ENCODE measurements at places on chromosomes 7 and 10.

GRCh38 chr7:66597461-66597860 lies 31.2 kb upstream of the KCTD7 start:
- DNase-seq: no peak

- DNase-seq: no peak
Observed at GRCh38 chr7:41881331-41882130, 178.6 kb upstream of the INHBA start.

DNA sequence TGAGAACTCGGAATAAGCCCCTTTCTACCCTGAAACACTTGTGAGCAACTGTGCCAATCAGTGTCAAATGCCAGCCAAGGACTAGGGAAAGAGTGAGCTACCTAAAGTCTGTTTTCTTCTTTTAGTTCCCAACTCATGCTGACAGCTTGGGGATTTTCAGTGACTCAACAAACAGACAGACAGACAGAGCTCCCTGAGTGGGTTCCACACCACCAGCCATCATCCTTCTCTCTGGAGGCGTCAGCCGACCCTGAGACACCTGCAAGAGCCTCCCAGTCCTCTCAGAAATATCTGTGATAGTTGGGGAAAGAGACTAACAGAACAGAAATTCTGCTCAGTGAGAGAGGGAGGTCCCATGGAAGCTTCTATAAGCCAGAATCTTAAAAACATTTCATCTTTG lies 49.5 kb downstream of the GATA3 start:
- no peak for DNase-seq

DNA sequence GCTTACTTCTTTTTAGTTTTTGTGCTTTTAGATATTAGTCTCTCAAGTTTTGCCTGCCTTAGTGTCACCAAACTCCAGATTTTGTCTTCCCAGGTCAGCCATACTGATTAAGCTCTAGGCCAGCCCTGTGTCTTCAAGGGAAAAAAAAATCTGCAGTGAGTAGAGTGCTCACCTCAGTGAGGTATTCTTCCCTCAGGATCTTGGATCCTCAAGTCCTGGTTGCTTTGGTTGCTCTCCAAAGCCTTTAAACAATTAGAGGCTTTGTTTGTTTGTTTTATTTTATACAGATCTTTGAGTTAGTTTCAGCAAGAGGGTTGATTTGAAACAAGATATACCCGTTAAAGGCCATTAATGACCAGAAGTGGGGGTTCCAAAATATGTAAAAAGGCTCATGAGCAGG lies 165.2 kb downstream of the GPR158 start:
- DNase-seq: no peak

- DNase-seq: no peak
Observed at GRCh38 chr10:79237454-79238157, 109.7 kb upstream of the PPIF start.

DNA sequence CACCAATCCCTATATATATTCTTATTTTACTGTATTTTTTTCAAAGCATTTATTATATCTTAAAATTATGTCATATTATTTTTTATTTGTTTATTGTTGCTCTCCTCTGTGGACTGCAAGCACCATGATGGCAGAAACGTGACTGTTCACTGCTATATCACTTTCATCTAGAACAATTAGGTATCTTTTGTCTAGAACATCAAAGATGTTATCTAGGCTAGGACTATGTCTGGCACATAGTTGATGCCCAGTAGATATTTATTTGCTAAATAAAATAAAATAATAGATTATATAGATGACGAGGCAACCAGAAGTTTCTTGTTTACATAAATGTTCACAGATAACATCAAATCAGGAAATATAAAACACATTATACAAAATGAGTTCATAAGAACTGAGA lies 12.4 kb upstream of the GPR158 start:
- no peak for DNase-seq

DNA sequence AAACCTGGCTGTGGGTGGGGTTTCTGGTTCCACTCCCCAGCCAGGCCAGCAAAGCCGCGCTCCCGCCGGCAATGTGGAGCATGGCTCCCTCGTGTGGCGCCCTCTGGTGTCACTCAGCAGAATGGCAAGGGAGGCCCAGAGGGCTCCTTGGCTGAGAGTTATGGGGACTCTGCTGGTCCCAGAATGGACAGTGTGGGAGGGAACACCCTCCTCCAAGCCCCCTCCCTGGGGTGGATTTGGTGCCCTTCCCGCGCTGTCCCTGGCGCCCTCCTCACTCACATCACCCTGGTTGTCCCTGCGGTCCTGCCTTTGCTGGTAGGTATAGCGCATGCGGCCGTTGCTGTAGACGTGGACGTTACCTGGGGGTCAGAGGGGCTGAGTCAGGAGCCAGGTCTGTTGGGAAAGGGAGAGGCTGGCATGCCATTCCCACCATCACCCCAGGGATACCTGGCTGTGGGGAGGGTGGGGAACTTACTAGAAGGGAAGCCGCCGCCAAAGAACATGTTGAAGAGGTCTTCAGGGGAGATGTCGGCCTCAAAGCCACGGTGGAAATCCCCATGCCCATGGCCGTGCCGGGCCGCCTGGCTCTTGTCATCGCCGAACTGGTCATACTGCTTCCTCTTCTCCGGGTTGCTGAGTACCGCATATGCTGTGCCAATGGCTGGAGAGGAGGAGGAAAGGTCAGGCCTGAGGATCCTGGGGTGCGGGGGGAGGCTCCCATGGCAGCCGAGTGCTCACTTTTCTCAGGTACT lies 14.0 kb downstream of the DNAJB12 start:
- DNase-seq: no peak

DNA sequence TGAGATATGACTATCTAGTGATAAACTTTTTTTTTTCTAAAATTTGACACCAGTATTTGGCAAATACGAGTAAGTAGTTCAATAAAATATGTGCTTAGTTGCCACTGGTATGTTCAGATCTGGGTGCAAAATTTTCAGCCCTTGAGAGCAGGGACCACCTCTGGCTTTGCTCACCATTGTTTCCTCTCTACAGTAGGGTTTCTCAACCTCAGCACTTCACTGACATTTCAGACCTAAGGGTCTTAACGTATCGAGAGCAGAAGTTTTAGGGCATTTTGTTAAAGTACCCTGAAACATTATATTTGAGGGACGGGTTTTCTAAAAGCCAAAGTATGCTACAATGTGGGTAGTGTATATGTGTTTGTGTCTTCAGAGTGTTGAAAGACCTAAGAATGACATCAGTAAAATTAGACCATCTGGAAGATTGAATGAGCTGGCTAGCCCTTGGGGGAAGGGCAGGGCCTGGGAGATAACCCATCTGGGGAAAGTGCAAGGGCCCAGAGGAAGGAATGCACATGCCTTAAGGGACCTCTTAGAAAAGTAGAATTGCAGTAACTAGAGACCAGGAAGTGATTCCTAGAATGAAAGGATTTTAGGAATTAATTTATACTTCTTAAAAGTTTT lies 11.8 kb downstream of the BZW2 start:
- DNase-seq: no peak

DNA sequence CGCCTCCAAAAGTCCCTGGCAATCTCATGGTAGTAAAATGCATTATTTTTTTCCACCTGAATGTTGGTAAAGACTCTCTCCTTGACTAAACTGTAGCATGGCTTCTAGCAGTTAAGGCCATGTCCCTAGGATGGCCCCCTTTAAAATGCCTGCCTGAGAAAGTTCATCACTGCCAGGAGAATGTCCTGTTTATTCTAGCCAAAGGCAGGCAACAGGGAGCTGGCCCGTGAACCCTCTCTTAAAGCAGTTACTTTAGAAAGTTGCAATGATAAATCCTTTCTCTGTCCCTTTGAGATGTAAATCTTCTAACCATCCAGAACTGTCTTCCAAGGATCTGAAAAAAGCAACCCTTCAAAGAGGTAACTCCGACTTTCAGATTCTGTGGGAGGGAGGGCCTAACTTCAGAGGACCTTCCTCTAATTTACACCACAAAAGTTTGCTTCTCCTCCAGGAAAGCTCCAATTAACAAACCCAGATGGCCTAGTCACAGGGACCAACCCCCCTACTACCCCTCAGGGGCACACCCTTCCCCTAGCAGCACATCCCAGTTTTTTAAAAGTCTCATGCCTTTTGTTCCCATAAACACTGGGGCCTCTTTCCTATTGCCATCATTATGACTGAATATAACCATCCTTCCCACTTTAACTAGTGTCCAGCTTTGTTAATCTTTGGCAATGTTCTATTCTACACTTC lies 5.5 kb downstream of the DNTT start:
- no peak for DNase-seq

DNA sequence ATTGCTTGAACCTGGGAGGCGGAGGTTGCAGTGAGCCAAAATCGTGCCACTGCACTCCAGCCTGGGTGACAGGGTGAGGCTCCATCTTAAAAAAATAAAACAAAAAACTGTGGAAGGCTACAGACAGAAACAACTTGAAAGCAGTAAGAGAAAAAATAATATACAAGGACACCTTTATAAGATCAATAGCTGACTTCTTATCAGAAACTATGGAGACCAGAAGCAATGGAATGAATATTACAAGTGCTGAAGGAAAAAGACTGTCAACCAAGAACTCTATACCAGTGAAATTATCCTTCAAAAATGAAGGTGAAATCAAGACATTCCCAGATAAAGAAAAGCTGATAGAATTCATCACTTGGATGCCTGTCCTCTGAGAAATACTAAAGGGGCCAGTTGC lies 49.0 kb downstream of the RBAK start:
- DNase-seq: peak; percentile 18

GRCh38 chr10:81733542-81733941 lies 141.5 kb upstream of the NRG3 start:
- DNase-seq: peak; percentile 15

GRCh38 chr7:133071506-133071905 lies 10.4 kb downstream of the CHCHD3 start:
- no peak for DNase-seq

DNA sequence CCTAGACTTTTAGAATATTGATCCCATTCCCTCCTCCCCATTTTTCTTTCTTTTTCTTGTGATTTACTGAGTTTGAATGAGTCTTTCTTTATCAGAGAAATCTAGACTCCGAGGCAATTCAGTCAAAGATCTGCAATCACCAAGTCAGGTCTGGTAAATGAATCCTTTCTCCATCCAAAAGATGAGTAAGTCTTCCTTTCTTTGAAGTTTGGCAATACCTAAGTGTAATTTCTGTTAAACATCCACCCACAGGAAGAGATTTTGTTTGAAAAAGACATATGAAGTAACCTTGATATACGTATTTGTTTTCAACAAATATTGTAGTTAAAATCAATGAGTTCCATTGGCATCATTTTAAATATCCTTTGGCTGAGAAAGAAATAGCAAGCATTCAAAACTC lies 58.3 kb downstream of the SLC39A12 start:
- DNase-seq: no peak
